ENCODE measurements at places on chromosomes 13 and 19. TPM values are rescaled to one million over a fixed set of nuclear protein-coding genes. Genes with fewer than 3 reads are reported as not detected.

DNA sequence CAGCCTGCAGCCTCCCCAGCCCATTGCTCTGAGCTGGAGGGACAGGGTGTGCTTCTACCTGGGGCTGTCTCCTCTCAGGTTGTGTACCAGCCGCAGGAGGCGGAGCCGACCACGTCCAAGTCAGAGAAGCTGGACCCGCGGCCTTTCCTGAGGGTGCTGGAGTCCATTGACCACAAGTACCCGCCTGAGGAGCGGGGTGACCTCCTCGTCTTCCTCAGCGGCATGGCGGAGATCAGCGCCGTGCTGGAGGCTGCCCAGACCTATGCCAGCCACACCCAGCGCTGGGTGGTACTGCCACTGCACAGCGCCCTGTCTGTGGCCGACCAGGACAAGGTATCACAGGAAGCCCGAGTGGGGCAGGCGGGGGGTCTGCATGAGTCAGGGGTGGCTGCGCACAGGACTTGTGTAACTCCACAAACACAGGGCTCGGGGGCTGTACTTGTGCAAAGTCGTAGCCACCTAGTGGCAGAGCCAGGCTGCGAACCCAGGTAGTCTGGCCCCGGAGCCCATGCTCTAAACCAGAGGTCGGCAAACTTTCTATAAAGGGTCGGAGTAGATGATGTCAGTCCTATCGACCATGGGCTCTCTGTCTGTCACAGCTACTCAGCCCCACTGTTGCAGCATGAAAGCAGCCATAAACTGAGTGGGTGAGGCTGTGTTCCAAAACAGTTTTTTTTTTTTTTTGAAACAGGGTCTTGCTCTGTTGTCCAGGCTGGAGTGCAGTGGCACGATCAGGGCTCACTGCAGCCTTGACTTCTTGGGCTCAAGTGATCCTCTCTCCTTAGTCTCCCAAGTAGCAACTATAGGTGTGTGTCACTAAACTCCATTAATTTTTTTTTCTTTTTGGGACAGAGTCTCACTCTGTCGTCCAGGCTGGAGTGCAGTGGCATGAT is 8.9 kb downstream of the DHX34 start:
- no peak for DNase-seq

DNA sequence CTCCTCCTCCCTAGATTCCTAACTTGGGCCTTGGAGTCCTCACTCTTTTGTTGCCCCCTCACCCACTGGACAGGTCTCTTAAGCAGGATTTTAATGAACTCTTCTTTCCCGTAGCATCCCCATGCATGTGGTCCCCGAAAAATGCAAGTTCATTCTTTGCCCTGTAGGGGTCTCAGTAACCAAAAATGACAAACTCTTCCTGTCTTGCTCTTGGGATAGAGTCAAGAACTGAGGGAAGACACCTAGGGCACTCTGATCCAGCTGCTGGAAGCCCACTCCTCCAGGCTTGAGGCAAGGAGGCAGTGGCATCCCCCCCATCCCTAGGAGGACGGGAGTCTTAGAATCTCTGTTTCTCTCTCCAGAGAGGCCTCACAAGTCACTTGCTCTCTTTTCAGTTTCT is 987.0 kb downstream of the DIAPH3 start:
- DNase-seq = no peak

DNA sequence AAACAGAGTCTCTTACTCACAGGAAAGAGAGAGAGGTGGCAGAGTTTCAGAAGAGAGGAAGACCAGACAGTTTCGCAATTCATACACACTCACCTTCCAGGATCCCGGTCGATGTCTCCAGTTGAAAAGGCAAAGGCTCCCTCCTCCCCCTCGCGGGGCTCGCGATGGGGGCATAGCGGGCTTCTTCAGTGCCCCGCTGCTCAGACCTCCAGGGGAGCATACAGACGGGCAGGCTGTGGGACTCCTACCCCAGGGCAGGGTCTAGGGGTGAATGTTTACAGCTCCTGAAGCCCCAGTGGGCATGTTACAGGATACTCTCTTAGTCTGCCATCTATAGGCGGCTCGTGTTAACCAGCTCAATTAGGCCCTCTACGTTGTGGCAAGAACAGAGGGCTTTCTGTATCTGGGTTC is 139.2 kb downstream of the SLITRK5 start:
- peak; percentile 42 for DNase-seq

Gene LHB
- total RNA-seq = 2.0 TPM

Gene ALKBH7
- total RNA-seq = 58.4 TPM

Gene ZNF599
- 3.3 TPM for total RNA-seq

Gene VSIG10L
- 0.19 TPM for total RNA-seq
